ENCODE measurements at places on chromosomes 7 and 10.

DNA sequence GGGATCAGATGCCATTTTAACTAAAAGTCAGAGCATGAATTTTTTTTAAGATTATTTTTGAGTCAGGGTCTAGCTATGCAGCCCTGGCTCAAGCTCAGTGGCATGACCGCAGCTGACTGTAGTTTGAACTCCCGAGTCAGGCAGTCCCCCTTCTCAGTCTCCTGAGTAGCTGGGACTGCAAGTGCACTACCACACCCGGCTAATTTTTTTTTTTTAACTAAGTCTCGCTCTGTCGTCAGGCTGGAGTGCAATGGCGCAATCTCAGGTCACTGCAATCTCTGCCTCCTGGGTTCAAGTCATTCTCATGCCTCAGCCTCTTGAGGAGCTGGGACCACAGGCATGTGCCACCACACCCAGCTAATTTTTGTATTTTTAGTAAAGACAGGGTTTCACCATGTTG, 7.8 kb downstream of the TAS2R41 start:
- DNase-seq = no peak

- DNase-seq = no peak
Observed at GRCh38 chr10:85032981-85033380, 704.6 kb downstream of the CCSER2 start.

GRCh38 chr10:70510453-70510852, 31.9 kb downstream of the PALD1 start:
- DNase-seq = no peak

DNA sequence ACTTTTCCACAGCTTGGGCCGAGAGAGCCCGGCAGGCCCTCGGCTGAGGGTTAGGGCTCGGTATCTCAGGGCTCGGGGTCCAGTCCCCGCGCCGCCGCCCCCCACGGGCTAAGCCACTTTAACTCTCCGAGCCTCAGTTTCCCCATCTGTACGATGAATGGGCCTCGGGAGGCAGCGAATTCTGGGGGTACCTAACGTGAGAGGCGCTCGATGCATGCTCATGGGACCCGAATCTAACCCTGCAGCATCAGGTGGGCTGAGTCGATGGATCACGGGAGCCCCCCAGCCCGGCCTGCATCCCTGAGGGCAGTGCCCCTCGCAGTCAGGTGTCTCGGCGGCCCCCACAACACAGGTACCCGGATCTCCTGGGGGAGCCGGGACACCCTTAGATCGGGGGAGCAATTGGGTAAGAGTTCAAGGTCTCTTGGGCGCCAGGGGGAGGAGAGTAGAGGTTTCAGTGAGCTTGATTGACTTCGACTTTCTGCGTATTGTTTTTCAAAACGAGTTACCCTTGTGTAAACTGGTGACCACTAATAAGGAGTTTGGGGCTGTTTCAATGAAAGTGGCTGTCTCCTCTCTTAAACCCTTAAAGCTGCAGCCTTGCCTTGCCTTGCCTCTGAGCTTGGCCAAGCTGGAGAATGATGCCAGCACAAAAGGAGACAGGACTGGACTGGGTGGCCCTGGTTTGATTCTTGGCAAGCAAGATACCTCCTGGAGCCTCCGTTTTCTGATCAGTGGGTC, 631 bp downstream of the POR start:
- peak; percentile 5 for DNase-seq

DNA sequence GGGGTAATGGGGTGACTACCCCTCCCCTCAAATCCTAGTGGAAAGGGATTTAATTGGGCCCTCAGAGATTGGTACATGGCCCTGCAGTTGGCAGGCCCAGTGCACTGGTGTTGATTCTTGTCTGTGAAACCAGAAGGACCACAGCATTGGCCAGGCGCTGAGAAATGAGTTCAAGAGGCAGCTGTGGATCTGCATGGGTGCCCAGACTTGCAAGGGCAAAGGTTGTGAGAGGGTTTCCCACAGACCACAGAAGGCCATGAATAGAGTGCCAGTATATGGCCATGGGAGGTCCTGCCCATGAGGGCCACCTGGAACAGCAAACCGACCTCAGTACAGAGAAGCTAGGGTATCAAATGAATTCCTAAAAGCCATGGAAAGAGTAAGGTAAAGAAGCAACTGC, 32.9 kb downstream of the TMEM168 start:
- DNase-seq = no peak

- no peak for DNase-seq
Observed at GRCh38 chr7:149285603-149286002, 23.6 kb downstream of the ZNF783 start.

DNA sequence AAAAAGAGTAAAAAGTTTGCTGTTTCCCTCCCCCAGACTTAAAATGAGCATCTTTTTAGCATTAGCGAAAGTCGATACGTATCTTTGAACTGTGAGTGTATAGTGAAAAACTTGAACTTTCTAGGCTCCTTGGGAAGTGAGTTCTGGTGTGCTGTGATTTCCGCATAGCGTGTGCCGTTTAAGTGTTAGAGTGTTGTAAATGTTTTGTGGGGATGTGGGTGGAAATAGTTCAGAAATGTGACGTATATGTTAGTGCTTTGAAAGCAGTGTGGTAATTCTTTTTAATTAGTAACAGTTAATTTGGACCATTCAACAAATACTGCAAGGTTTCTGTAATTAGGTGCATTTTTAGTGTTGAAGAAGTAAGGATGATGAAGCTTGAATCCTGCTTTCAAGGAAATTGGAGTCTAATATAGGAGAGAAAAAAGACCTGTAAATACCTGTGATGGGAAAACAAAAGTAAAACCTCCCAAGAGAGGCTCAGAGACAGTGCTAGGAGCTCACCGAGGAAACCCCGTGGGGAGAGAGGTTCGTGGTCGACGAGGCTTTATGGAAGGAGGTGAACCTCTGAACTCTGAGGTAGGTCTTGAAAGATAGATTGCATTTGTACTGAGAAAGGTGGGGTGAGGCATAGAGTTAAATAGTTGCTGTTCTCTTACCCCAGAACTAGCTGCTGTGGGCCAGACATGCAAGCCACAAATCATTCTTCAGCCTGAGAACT, 40.8 kb downstream of the RBM33 start:
- no peak for DNase-seq

DNA sequence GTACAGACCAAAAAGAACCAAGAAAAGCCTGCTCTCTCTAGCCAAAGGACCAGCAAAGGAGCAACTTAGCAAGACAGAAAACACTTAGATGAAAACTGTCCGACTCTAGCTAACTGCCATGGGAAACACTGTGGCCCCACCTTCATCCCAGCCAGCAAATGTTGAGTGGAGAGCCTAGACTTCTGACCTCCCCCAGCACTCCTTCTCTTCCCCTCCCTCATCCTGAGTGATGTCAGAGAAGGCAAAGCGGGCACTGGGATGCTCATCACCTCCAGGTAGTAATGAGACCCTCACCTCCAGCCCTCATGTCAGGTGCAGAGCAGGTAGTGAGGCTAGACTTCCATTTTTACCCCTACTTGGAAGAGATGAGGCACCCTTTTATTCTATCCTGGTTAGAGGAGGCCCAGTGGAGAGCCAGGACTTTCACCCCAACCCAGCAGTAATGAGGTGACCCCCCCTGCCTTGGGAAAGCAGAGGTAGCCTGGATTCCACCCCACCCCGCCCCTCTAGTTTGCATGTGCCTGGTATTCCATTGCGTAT, 16.9 kb downstream of the CUZD1 start:
- DNase-seq = no peak

DNA sequence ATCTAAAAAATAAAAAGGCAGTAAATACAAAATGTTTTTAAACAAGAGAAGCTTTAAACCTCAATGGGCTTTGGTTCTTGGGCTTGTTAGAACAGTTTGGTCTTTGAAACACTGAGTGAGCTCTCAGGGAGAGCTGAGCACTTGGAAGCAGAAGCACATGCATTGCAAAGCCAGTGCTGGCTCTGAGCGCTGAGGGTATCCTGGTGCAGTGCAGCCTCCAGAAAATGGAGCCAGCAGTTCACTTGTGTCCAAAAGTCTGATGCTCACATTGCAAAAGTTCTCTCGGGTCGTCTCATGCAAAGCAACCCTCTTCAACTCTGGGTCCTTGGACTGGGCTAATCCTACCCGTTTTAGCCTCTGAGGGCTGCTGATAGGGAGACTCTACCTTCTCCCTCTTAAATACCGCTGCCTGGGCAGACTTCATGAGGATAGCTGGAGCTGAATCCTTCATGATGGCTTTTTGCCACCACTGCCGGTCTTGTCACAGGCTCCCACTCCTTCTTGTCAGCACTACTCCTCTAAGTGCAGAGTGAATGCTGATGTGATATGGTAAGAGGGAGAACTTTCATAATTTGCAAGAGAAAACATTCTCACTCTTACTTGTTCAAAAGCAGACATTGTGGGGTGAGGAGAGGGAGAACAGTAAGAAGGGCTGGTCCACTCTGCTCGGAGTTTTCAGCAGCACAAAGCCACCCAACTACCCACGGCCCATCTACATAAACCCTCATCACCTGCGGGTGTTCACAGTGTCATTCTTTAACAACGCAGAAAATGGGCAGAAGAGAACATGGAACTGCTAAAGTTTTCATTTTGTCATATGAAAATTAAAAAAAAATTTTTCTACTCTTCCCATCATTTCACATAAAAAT, 42.2 kb upstream of the BMPER start:
- no peak for DNase-seq

Data from stimulated activated CD4-positive, alpha-beta T cell treated with anti-CD3 and anti-CD28 coated beads, TNF-alpha, amount 100 ng/mL, for 48 hours (primary cell).